SHP77 treated with DMSO at 0.1 percent for 48 hours (cell line): ENCODE measurements at places on chromosomes 5 and 9.

DNA sequence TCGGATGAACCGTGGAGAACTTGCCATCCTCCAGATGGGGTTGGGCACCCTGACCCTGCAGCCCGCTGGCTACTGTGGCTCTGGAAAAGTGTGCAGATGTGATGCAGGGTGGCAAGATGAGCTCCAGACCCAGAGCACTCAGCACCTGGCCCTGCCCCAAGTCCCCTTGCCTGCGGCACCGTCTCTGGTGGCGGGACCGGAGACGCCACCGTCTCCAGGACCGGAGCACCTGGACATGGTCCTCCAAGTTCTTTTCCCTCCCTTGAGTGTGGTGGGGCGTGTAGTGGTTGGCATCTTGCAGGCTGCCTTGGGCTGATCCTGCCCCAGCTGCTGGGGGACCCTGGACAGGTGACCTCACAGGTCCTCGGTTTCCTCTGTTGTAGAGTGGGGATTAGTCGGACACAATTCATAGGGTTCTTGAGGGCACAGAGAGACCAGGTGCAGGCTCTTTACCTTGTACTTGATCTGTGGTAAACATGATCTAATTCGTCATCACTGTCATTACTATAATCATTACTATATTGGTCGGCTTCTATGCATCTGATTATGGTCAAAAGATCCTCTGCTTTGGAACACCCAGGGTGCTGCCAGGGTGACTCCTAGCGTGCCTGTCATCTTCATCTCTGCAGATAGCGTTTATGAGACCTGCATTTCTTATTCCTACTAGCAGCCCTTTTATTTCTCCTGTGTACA, 83.5 kb downstream of the COL5A1 start:
- no peak for DNase-seq

GRCh38 chr9:130295431-130295830, 29.9 kb downstream of the HMCN2 start:
- DNase-seq: no peak

- no peak for DNase-seq
Measured at GRCh38 chr5:8327016-8327415, 458.1 kb downstream of the MTRR start.

DNA sequence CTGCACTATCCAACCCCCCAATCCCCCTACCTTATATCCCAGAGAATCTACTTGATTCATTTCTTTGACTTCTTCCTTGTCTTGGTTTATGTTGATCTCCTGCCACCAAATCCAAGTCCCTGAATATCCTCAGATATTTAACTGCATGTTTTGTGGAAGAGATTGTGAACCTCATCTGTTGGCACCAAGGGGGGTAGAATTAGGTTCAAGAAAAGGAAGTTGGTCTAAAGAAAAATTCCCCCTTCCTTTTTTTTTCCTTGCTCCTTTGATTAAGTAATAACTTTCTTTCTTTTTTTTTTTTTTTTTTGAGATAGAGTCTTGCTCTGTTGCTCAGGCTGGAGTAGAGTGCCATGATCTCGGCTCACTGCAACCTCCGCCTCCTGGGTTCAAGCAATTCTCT, 526 bp upstream of the CD14 start:
- no peak for DNase-seq

GRCh38 chr9:18616976-18617375, 143.0 kb downstream of the ADAMTSL1 start:
- DNase-seq: no peak

DNA sequence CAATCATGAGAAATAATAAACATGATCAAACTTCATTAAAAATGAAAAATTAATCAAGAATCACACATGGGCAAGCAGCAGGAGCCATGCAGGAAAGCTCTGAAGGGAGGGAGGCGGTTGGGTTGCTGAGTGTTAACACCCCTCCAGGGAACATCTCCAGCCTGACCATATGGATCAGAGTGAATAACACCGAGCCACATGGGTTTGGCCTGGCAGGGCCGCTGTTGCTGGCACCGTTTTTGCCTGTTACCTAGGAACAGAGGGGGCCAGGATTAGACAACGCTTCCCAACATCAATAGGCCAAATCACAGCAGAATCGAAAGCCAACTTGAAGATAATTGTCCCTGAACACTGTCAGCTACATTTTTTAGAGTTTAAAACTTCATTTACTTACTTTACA, 160.2 kb downstream of the DENND1A start:
- DNase-seq: no peak

GRCh38 chr9:124174433-124174832, 83.3 kb upstream of the NEK6 start:
- no peak for DNase-seq

GRCh38 chr9:136522314-136523237, 23.3 kb downstream of the NOTCH1 start:
- no peak for DNase-seq

- no peak for DNase-seq
Measured at GRCh38 chr5:126826619-126827215, 49.8 kb downstream of the LMNB1 start.

- DNase-seq: no peak
Measured at GRCh38 chr5:36885566-36886485, 9.3 kb downstream of the NIPBL start.
